ENCODE measurements at places on chromosomes 5 and 9.
A peak's percentile ranks its signal among the peaks of the same experiment; 100 is the strongest.

GRCh38 chr5:218457-219291 lies 554 bp downstream of the SDHA start:
- DNase-seq = peak; percentile 58

DNA sequence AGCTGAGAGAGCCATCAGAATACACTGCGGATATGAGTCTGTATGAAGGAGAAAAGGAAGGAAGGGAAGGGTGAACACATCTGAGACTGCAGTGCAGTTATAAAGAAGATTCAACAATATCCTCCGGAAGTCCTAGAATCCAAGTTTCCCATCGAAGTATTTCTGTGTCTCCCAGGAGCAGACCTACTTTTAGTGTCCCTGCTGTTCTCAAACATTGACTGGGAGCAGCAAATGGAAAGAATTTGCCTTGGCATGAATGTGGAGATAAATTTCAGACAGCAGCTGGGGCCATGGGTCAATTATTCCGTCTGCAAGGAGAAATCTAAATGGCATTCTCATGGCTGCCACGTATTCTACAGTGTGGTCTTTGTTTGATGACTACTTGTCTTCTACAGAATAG lies 478.1 kb upstream of the SMC2 start:
- DNase-seq = no peak

GRCh38 chr9:37363124-37363523 lies 59.4 kb upstream of the GRHPR start:
- no peak for DNase-seq

- no peak for DNase-seq
Measured at GRCh38 chr5:96808868-96809558, 1.3 kb upstream of the ERAP1 start.

DNA sequence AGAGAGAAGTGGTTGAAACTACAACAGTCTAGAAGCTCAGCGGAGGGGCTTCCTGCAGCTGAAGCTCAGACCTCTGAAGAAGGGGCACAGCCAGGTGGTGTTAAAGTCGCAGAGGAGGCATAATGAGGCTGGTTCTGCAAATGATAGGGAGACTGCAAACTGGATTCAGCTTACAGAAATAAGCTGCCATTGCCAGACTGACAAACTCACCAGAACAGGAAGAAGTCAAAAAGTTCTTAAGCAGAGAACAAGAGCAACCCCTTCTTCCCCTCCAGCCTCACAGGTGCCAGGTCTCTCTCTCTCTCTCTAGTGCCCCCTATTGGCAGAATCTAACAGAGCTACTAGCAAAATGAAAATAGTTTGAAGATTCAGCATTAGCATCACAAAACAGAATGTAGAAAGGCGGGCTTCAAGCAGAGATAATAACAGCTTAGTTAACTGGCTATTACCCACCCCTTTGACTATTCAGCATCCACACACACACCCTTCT lies 76.7 kb downstream of the GRAMD2B start:
- DNase-seq = peak; percentile 50

- no peak for DNase-seq
Measured at GRCh38 chr5:127275641-127276193, 14.9 kb upstream of the MEGF10 start.

GRCh38 chr9:108546215-108546614 lies 309.6 kb downstream of the ACTL7B start:
- no peak for DNase-seq

DNA sequence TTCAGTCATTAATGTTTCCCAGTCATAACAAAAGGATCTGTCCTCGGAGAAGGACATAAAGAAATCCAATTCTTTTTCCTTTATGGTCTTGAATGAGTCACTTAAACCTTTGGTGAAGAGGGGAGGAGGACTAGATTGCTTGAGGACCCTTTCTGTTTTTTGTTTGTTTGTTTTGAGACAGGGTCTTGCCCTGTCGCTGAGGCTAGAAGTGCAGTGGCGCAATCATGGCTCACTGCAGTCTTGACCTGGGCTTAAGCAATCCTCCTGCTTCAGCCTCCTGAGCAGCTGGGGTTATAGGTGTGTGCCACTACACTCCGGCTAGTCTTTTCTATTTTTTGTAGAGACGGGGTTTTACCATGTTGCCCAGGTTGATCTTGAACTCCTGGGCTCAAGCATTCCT lies 12.3 kb downstream of the TIGD6 start:
- DNase-seq = no peak

- no peak for DNase-seq
Measured at GRCh38 chr5:355379-355935, 33.9 kb downstream of the AHRR start.

GRCh38 chr9:2181792-2182191 lies 166.6 kb downstream of the SMARCA2 start:
- peak; percentile 20 for DNase-seq

DNA sequence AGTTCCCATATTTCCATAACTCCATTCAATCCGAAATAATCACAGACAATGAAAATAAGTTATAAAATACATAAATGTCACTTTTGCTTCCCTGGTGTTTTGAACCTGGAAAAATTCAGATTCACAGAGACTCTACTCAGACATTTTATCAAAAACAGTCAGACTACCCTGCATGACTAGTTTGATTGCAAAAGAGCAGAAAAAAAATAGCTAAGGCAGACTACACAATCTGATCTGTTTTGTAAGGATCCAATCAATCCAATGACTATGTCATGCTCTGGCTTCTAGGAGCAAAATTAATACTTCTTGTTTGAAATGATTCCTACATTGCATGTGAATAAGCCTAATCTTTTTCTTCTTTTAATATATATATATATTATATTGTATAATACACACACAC lies 1262.6 kb downstream of the EFNA5 start:
- DNase-seq = no peak
